ENCODE measurements at places on chromosomes 4 and X. TPM values are rescaled to one million over a fixed set of nuclear protein-coding genes. Genes with fewer than 3 reads are reported as not detected.

DNA sequence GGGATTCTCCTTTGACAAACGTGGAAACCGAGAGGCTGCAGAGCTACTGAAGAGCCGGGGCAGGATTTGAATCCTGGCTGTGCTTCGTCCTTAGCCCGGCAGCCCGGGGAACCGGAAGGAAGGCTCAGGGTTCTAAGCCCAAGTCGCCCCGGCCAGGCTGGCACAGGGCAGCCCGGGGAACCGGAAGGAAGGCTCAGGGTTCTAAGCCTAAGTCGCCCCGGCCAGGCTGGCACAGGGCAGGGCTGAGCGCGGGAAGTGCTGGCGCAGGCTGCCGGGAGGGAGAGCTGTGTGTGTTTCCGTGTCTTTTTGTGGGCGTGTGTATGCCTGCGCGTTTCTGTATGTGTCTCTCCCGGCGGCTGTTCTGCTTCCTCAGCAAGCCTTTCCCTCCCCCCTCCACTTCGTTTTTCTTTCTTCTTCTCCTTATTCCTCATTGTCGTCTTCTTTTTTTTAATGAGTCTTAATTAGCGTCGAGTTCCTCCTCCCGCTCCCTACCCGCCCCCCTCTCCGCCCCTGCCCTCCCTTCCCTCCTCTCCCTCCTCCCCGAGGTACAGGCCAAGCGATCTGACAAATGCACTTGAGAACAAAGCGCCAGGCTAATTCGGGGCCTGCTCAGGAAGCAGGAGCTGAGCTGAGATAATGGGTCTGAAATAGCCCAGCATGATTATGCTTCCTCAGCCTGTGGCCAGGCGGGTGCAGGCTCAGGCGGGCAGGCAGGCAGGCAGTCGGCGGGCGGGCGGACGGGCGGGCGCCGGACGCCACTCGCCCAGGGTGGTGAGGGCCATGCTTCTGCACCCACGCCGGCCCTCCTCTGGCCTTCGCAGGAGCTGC is 65.9 kb downstream of the EFNB1 start:
- DNase-seq = peak; percentile 37

- DNase-seq = no peak
Measured at GRCh38 chr4:155489271-155489670, 112.5 kb upstream of the MAP9 start.

GRCh38 chr4:122309988-122310626 is 68.7 kb upstream of the ADAD1 start:
- no peak for DNase-seq

DNA sequence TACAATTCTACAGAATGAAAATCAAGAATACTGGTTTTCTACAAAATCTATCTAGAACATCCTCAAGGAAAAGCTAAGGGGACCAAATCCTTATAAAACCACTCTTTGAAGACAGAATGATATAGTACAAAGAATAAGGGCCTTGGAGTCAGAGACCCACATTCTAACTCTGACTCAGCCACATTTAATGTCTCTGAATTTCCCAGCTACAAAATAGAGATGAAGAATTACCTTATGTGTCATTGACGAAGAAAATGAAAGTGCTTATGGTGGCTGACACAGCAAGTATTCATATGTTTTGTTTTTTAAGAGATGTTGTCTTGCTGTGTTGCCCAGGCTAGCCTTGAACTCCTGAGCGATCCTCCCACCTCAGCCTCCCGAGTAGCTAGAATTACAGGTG is 35.9 kb upstream of the CXorf38 start:
- no peak for DNase-seq

- no peak for DNase-seq
Measured at GRCh38 chrX:20028588-20028987, 37.7 kb upstream of the BCLAF3 start.

DNA sequence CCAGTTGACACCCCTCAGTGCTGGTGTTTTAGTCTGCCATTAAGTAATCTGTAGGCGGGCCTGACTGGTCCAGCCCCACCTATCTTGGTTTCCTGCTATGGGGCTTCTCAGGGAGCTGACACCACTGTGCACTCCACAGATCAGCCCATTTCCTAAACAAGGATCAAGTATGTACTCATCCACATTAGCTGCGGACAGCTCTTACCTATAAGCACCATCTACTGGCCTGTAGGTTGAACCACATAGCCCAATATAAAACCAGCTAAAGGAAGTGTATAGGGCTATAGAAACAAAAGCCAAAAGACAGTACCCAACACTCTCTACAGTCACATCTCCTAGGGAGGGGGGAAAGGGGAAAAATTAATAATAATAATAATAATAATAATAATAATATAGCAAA is 353.5 kb upstream of the CXorf51B start:
- DNase-seq = no peak

GRCh38 chr4:156497486-156497885 is 474.1 kb downstream of the PDGFC start:
- no peak for DNase-seq

DNA sequence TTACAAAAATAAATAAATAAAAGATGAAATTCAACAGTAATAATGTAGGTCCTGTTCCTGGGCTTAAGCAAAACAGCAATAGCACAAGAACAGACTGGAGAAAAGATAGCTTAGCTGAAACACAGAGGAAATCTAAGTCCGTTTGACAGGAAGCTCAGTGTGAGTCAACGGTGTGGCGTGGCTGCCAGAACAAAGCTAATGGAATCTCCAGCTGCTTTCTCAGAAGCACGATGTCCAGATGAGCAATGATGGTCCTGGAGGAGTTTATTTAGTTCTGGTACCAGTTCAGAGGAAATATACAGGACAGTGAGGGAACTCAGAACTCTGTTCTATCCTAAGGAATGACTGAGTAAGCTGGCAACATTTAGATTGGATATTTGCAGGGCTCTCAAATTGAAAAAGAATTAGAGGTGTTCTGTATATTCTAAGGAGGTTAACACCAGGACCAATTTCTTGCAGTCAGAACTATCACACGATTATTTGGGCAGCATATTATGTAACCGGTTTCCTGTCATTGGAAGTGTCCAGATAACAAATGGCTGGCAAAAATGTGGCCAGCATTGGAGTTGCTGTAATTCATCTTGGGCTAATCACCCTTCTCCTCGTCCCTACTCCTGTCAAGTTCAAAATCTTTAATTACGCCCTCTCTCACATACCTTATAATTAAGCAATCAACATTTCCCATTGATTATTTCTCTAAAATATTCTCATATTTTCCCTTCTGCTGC is 12.7 kb downstream of the GAB3 start:
- peak; percentile 41 for DNase-seq

GRCh38 chrX:150546711-150547153 is 21.7 kb upstream of the MTM1 start:
- peak; percentile 45 for DNase-seq

GRCh38 chrX:153365670-153366069 is 31.7 kb downstream of the ZNF275 start:
- DNase-seq = no peak

DNA sequence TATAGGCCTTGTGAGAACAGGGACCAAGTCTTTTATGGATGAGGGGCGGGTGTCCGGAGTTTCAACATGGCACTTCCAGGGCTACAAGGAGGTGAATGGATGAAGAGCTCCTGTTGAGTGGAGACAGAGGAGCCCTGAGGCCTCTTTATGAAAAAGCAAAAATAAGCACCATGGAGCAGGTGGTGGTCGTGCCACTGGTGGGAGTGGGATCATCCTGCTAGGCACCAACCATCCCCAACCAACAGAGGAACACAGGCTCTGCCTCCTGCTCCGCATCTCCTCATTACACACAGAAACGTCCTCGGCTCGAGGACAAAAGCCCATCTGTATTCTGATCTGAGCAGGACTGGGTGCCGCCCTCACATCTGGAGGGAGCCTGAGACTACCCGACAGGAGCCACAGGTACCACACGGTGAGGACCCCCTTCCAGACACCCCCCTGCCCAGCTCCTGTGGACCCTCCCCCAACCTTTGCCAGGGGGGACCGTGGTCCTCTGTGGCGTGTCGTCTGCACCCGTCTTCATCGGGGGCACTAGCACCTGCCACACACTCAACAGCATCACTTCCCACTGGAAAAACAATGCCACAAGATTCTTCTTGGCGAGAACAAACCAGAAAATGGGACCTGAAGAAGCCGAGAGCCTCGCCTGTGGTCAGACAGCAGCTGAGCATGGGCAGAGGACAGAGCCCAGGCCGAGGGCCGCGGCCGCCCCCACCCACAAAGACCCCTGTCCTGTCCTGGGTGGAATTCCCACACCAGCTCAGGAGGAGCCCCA is 3.9 kb upstream of the PDE6B start:
- no peak for DNase-seq

DNA sequence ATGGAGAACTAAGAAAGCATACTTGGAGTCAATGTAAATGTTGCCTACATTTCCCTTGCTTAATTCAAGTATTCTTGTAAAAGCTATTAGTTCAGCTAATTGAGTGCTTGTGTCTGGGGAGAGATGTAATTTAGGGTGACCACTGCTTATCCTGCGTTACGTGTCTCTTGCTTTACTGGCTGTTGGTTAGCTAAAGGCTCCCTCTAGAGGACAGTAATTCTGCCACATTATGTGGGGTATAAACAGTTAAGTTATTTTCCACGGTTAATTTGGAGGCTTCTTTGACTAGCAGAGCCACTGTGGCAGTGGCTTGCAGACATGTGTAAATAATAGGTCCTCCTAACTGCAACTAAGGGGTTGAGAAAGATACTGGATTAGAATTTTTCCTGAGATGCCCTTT is 25.3 kb upstream of the NAF1 start:
- no peak for DNase-seq

DNA sequence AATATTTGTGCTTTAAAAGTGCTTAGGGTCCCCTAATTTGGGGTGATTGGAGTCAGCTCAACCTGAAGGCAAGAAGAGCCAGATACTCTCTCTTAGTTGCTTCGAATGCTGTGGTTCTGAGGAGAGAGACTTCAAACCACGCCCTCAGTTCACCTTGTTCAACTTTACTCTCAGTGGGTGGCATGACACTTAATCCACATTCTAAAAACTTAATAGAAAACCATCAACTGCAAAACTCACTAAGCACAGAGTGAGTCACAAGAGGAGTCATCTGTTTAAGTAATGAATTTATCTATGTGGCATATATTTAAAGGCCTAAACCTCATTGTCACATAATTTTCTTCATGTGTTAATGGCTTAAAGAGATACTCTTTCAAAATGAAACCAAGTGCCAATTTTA is 99.5 kb upstream of the SLC4A4 start:
- DNase-seq = no peak

DNA sequence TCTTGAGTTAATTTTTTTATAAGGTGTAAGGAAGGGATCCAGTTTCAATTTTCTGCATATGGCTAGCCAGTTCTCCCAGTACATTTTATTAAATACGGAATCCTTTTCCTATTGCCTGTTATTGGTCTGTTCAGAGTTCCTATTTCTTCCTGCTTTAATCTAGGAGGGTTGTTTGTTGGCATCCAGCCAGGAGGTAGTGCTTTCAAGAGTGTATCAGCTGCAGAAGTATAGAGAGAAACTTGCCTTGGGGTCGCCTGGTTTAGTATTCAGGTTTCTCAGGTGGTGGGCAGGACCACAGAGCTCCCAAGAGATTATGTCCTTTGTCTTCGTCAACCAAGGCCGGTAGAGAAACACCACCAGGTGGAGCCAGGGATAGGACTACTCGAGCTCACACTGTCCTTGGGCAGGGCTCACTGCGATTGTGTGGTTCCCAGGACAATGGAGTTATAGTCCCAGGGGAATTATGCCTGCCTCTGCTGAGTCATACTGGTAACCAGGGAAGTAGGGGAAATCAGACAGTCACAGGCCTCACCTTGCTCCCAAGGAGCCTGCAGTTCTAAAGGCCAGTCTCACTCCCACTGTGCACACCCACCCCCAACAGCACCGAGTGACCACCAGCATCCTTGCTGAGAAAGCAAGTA is 168.1 kb downstream of the VSIG4 start:
- peak; percentile 43 for DNase-seq

DNA sequence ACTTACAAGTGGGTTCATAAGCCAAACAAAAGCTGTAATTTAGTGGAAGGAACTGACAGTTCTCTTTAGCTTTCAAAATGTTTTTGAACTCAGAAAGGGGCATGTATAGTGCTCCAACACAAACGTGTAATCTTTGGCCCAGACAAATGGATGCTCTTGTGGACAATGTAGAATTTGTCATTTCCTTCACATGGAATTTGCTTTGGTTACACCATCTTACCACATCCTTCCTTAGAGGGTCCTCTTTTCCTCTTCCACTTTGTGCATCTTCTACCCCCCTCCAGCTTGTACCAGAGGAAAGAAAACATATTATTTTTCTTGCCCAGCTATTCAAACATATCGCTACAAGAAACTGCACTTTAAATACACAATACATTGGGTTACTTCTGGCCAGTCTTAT is 42.4 kb downstream of the MEPE start:
- no peak for DNase-seq

DNA sequence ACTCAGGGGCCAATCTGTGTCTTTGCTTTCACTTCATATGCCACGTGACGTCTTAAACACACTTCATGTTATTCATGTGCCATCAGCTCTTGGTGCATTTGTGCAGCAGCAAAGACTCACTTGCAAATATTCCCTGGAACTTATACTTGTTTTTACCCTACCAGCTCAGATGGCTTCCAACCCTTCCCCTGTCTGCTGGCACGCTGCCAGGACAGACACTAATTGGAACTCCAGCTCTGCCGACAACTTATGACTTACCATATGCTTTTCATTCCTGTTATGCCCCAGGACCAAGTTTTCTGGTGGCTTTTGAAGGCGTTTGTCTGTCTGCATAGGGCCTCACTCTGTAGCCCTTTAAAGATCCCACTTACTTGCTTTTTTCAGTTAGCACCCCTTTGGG is 261.7 kb upstream of the GNPDA2 start:
- DNase-seq = no peak

DNA sequence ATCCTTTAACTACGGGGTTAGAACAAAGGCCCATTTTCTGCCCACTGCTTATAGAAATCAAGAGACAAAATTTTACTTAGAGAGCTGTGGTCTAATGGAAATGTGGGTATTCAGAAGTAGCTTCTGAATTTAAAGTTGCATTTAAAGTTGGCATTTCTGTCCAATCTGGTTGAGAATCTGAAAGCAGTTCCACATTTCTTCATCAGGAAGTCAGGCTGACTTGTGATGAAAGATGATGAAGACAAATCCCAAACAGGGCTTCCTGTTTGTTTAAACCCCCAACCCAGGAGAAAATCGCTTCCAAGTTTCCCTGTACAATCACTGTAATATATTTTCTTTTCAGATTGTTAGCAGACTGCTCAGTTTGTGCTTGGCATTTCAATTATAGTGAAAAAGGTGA is 345.3 kb downstream of the SPRY1 start:
- DNase-seq = no peak

GRCh38 chr4:183909187-183909586 is 4.1 kb downstream of the STOX2 start:
- no peak for DNase-seq

GRCh38 chr4:67581913-67582312 is 23.4 kb downstream of the STAP1 start:
- no peak for DNase-seq

Gene EXOC1L
- not detected for total RNA-seq

Gene PAGE2
- not detected for total RNA-seq

Measured in activated naive CD4-positive, alpha-beta T cell treated with anti-CD3 and anti-CD28 coated beads for 36 hours (primary cell).